ENCODE measurements at places on chromosomes 1 and 21. TPM values are rescaled to one million over a fixed set of nuclear protein-coding genes. Genes with fewer than 3 reads are reported as not detected.

The PCP4L1 gene
- 0.13 TPM for total RNA-seq

The CD5L gene
- total RNA-seq, result not detected

The HAO2 gene
- not detected for total RNA-seq

The OR2T12 gene
- not detected for total RNA-seq

The RBM8A gene
- 207 TPM for total RNA-seq

The TMEM51 gene
- total RNA-seq, result 39.8 TPM

The SLC35A3 gene
- total RNA-seq, result 8.3 TPM

The COL8A2 gene
- total RNA-seq, result 0.14 TPM

The SH3GLB1 gene
- 34.2 TPM for total RNA-seq

The FCGR3B gene
- total RNA-seq, result not detected

The APCS gene
- total RNA-seq, result not detected

The CACNA1S gene
- total RNA-seq, result not detected

The FCRL2 gene
- total RNA-seq, result not detected

The CFAP107 gene
- total RNA-seq, result not detected

The OR2T29 gene
- not detected for total RNA-seq

The MPL gene
- 0.14 TPM for total RNA-seq

The BRDT gene
- not detected for total RNA-seq

The CD1B gene
- total RNA-seq, result not detected

The NPL gene
- 0.89 TPM for total RNA-seq

The KRTAP13-2 gene
- not detected for total RNA-seq

The DDR2 gene
- 0.37 TPM for total RNA-seq

The OR2L5 gene
- total RNA-seq, result not detected

The KRTAP19-3 gene
- total RNA-seq, result not detected

The CBS gene
- total RNA-seq, result 13.7 TPM

All from A549 treated with CORT108297 at 1 μM for 4 hours (cell line).